ENCODE measurements at places on chromosomes 1 and 21.

DNA sequence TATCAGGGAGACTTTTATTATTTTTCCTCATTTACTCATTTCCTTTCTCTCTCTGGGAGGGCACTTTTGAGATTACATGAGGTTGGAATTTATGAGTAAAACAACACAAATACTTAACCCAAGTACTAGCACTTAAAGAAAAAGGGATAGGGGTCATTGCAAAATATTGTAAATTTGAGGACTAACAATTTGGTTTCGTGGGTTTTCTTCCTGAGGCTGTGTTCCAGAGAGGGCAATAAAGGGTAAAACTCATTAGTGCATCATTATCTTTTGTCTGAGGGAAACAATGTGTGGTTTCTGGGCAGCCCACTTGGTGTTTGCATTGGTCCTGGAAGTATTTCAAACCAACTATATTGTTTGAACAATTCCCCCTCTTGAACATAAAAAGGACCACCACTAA lies 96.5 kb downstream of the GREM2 start:
- no peak for DNase-seq

DNA sequence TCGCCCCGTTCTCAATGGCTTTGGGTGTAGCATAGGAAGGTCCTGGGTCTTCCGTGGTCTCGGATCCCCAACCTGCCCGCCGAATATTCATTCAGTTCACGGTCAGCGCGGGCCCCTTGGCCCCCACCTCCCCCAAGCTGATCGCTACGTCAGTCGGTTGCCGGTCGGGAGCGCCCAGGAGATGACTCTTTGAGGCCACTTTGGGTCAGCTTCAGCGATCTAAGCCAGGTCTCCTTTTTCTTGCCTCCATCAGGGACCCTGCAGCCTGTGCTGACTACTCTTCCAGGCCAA lies 12.8 kb downstream of the HLX start:
- DNase-seq, result no peak

DNA sequence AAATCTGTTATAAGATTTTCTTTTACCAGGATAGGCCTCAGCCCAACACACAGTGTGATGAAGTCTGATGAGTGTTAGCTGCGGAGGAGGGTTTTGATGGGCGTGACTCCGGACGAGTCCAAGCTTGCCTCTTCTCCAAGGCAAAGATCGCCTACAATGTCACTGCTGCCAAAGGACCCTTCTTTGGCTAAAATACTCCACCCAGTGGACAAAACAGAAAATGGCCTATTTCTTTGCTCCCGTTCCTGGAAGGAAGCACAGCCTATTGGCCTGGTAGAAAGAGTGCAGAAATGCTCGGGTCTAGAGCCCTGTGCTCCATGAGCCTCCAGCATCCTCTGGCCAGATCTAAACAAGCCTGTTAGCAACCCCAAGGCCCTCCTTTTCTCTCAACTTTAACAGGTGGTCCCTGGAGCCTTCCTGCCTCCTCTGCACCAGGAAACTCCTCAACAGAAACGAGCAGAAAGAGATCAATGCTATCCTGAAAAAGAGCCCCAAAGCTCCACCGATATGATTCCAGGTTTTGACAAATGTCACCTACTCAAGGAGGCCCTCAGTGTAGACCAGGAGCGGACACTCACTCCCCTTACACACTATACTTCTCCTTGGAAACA lies 3.4 kb upstream of the CASQ2 start:
- DNase-seq, result peak; percentile 93

GRCh38 chr1:236342403-236343245 lies 51.5 kb upstream of the EDARADD start:
- no peak for DNase-seq

GRCh38 chr1:17212009-17212408 lies 7.1 kb downstream of the PADI1 start:
- no peak for DNase-seq

- DNase-seq, result no peak
These were observed 18.0 kb downstream of the KCNK1 start for GRCh38 chr1:233631810-233632405.

DNA sequence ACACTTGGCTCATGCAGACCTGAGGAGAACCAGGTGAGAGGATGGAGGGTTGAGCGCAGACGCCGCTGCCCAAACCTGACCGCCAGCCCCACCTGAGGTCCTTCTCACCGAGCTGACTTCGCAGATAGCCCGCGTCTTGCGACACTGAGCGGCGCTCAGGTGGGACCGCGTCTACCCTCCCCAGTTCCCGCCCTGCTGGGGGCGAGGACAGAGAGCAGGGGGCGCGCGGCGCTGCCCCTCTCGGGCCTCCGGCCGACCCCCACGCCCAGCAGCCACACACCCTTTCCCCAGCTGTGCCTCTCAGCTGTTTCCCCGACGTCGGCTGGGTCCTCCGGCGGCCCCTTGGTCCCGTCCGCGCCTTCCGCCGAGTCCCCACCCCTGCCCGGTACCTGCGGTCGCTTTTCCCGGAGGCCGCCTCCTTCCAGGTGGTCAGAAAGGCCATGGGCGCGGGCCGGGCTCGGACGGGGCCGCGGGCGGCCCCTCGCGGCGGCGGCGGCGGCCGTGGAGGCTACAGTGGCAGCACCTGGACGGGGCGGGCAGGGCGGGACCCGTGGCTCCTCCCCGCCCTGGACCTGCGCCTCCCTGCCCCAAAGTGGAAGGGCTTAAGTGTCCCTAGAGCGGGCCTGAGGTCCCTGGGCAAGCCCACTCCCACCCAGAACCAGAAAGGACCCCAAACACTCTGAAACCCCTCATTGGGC lies 14.4 kb upstream of the TTC39A start:
- no peak for DNase-seq

GRCh38 chr1:218589487-218589886 lies 244.4 kb downstream of the TGFB2 start:
- DNase-seq, result no peak

DNA sequence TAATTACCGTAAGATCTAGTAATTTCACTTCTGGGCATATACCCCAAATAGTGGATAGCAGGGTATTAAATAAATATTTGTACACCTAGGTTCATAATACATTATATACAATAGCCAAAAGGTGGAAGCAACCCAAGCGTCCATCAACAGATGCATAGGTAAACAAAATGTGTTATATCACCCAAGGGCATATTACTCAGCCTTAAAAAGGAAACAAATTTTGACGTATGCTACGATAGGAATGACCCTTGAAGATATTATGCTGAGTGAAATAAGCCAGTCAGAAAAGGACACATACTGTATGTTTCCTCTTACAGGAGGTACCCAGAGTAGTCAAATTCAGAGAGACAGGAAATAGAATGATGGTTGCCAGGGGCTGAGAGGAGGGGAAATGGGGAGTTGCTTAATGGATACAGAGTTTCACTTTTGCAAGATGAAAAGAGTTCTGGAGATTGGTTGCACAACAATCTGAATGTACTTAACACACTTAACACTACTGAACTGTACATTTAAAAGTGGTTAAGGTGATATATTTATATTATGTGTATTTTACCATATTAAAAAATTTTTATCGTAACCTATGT lies 36.6 kb upstream of the KCTD3 start:
- DNase-seq, result no peak

- no peak for DNase-seq
These were observed 104.6 kb downstream of the LYPLAL1 start for GRCh38 chr1:219278288-219278687.

- peak; percentile 87 for DNase-seq
These were observed 30.6 kb upstream of the LYPD8 start for GRCh38 chr1:248786156-248786555.

GRCh38 chr1:195185321-195185720 lies 1422.9 kb downstream of the KCNT2 start:
- DNase-seq, result no peak

DNA sequence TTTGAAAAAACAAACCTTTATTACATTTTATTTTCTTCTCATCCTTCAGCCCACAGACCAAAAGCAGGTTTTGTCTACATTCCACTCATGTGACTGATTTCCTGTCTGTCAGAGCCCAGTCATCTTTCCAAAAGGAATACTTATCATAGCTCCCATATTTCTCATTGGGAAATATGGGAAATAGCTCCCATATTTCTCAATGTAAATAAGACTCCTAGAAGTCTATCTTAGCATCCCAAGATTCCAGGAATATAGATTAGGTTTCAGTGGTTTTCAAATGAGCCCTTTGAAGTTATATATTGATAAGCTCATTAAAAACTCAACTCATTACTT lies 19.1 kb upstream of the NRDC start:
- DNase-seq, result no peak

DNA sequence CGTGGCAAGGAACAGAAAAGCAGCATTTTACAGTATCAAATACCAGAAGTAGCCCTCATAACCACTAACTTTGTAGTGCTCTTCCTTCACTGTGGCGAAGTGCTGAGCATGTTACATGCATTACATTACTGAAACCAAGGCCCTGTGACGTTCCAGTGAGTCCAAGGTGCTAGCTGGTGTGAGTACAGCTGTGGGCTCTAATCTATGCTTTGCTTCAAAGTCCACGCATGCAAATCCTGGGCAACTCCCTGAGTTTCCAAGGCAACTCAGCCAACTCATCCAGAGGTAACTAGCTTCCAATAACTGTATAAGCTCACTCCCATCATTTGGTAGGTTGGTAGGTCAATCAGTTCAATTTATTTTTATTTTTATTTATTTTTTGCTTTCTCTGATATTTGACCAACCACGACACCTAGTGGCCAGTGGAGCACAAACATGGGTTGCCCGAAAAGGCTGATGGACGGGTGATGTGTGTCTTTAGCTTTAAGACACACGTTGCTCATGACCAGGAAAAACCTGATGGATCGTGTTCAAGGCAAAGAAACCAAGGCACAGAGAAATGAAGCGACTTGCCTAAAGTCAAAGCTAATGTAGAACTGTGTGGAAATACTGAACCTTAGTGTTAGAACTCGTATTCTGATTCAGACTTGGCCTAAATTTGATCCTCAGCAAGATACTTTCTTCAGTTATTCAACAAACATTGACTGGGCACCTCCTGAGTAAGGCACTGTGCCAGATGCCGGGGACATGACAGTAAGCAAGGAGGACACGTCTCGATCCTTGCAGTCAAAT lies 73.0 kb downstream of the GNG12 start:
- DNase-seq, result peak; percentile 43

- no peak for DNase-seq
These were observed 576.5 kb upstream of the ADGRL2 start for GRCh38 chr1:81224222-81224621.

- no peak for DNase-seq
These were observed 616.9 kb downstream of the AJAP1 start for GRCh38 chr1:5271264-5271663.
